ENCODE measurements at places on chromosomes 2 and 18.

- DNase-seq = no peak
These were observed 82.6 kb downstream of the DNMT3A start for GRCh38 chr2:25258847-25259736.

DNA sequence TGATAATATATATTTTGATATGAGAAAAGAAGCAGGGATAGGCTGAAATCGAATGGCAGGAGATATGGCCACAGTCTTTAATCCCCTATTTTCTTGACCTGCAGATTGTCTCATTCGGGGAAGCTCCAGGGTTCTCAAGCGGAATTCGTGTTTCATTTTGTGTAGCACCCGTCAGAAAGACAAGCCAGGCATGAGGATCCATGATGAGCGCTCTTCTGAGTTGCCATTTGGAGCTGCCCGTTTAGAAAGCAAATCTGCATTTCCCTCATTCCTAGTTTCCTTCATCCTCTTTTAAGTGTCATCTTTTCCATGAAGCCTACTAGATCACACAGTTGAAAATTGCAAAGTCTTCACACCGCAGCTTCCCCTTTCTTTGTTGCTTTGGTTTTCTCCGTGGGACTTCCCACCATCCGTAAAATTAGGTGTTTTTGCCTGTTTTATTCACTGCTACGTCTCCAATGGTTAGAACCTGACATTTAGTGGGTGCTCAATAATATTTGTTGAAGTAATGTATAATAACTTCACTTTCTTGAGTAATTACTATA, 16.9 kb downstream of the HNMT start:
- no peak for DNase-seq

DNA sequence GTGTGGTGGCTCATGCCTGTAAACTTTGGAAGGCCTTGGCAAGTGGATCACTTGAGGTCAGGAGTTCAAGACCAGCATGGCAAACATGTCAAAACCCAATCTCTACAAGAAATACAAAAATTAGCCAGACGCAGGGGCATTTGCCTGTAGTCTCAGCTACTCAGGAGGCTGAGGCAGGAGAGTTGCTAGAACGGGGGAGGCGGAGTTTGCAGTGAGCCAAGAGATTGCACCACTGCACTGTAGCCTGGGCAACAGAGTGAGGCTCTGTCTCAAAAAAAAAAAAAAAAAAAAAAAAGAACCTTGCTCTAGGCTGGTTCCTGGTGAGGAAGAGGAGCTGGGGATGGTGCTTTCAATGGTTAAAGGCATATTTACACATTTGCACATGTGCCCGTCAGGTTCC, 129.4 kb downstream of the LYPD6B start:
- DNase-seq = no peak

- no peak for DNase-seq
These were observed 7.9 kb downstream of the GPN1 start for GRCh38 chr2:27636766-27637165.
